ENCODE measurements at places on chromosomes 5 and 9. TPM values are rescaled to one million over a fixed set of nuclear protein-coding genes. Genes with fewer than 3 reads are reported as not detected.

MZB1 gene
- polyA plus RNA-seq, result 1.0 TPM

SH2D3C gene
- 12.1 TPM for polyA plus RNA-seq

CMYA5 gene
- 17.0 TPM for polyA plus RNA-seq

MARCHF3 gene
- 6.8 TPM for polyA plus RNA-seq

RBM27 gene
- polyA plus RNA-seq, result 30.6 TPM

RALGDS gene
- polyA plus RNA-seq, result 32.5 TPM

DNA sequence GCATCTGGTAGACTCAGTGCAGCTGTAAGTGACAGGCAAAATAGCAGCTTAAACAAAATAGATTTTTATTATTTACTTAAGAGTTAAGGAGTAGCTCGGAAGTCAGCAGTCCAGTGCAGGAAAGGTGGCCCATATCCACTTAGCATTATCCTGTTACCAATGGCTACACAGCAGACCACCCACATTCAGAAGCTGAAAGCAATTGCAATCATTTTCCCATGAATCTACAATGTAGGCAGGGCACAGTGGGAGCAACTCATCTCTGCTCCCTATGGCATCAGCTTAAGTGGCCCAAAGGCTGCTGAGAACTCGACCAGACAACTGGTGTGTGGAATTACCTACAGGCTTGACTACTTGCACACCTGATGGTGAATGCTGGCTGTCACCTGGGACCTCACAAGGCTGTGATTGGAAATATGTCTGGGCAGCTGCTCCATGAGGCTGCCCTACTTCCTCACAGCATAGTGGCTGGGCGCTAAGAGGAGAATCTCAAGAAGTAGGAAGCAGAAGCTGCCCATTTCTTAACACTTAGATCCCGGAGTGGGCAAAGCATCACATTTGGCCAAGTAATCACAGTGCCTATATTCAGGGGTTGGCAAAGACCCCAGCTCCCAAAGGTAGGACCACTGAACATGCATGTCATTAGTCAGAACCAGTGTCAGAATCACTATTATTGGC is 56.4 kb downstream of the SNX18 start:
- no peak for DNase-seq

- peak; percentile 33 for DNase-seq
Measured at GRCh38 chr9:27033815-27034403, 28.4 kb upstream of the LRRC19 start.

DNA sequence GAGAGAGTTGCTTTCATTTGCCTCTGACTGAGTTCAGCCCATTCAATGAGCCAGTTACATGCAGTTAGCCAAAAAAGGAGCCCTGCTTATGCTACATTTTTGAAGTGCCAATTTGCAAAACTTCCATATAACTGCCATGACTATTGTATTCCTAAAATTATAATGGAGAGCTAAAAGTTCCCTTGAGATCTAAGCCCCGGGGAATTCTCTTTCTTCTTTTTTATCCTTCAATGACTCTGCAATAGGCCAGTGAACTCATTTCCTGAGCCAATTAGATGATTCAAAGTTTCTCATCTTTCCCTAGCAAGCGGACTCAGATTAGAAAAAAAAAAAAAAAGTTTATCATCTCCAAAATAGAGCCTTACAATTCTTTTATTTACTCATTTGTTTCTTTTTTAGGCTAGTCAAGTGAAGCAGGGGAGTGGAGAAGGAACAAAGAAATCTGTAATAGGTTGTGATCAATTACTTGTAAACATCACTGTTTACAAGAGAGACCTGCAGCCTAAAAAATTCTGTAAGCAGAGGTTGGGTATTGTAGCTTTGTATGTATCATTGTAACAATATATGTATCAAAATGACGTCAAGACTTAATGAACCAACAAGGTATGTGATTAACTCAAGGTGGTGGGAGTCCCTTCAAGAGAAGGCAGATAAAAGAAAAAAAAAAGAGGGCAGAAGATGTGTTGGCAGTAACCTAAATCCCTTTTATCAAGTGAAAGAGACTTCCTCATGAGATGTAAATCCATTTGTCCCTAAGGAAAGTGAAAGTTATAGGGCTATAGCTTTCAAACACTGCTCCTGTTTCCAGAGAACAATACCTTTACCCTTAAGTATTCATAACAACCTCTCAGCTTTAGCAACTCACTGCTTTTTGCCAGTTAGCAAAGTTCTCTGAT is 48.7 kb upstream of the HOMER1 start:
- DNase-seq, result no peak

GRCh38 chr9:127392166-127392565 is 4.8 kb upstream of the SLC2A8 start:
- no peak for DNase-seq

GRCh38 chr5:163409384-163409783 is 28.0 kb upstream of the CCNG1 start:
- no peak for DNase-seq

- no peak for DNase-seq
Measured at GRCh38 chr5:137393196-137393993, 105.7 kb downstream of the SPOCK1 start.

GRCh38 chr5:125100951-125101350 is 354.5 kb upstream of the ZNF608 start:
- no peak for DNase-seq

- DNase-seq, result no peak
Measured at GRCh38 chr5:158995694-158996173, 104.0 kb downstream of the EBF1 start.

DNA sequence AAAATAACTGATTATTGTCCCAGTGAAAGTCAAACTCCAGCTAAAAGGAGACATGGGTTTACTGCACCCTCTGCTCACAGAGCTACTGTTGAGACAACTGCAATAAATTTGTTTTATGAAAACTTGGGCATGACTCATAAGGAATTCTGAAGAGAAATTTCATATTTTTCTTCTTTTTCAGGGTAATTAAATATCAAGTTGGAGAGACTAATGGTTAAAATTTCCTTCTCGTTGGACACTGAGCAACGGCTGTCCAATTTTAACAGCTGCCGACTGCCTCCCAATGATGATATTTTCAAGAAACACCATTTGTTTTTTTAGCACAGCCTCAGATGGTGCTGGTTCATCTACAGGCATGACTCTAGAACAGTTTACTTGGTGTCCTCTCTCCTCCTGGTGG is 259.2 kb upstream of the RGMB start:
- DNase-seq, result no peak

DNA sequence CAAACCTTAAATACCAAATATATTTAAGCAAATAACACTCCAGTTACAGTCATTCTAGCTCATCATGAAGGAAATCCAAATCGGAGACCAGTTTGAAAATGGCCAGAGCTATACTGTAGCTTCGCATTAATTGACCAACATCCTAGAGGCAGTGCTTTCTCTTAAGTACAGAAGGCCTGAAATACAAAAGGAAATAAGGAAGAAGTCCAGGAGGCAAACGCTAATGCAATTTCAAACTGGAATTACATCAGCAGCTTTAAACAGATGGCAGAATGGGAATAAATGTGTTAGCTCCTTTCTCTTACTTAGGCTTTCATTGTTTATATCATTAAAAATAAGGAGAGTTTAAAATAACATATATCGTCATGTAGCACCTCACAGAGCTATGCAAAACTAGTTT is 197.0 kb downstream of the SEC61B start:
- no peak for DNase-seq

GRCh38 chr5:176166427-176166826 is 71.8 kb upstream of the SIMC1 start:
- DNase-seq, result no peak

- DNase-seq, result no peak
Measured at GRCh38 chr5:132228241-132229035, 785 bp upstream of the P4HA2 start.

DNA sequence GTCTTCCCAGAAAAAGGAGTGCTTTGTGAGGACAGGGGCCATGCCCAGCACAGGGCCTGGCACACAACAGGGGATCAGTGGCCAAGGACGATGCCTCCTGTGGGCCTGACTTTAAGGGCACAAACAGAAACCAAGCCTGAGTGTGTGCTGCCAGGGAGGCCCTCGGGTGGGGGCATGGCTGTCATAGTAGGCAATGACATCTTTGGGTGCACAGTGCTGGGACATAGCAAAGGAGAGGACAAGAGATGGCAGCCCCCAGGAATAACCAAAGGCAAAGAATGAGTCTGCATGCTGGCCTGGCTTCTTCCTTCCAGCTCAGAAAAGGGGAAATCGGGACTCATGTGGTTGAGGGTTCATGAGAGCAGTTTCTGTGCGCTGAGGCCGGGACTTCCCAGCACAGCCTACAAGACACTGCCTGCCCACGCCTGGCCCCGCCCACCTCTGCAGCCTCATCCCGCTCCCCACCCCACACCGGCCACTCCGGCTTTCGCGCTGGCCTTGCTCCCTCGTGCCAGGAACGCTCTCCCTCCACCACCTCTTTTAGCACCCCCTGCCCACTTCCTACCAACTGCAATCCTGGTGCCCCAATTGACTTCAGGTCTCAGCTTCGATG is 13.8 kb upstream of the LHX2 start:
- DNase-seq, result no peak

GRCh38 chr9:72979405-72980100 is 26.7 kb upstream of the ALDH1A1 start:
- DNase-seq, result no peak

DNA sequence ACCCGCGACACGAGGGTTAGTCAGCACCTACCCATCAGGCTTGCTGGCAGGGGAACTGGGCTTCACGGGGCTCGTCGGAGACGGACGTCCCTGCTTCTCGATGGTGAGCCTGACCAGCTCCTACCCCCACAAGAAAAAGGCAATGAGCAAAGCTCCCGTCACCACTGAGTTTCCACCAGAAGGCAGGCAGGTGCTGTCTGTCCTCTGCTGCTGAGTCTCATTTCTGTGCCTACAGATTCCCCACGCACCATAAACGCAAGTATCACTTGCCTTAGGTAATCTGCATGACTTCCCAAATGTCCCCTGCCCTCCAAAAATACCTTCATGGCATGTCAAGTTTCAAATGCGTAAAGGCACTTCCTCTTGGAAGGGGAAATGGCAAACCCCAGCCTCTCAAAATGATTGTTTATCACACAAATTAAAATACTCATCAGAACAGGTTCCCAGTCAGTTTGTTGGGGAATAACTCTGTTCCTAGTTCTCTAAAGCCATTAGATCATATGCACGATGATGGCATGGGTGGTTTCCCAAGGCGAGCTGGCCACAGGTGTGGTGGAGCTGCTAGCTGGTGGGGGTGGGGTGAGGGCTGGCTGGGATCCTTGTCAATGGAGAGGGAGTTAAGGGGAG is 85.0 kb downstream of the PRRT1B start:
- no peak for DNase-seq

- no peak for DNase-seq
Measured at GRCh38 chr9:23245067-23245466, 581.0 kb downstream of the ELAVL2 start.

DNA sequence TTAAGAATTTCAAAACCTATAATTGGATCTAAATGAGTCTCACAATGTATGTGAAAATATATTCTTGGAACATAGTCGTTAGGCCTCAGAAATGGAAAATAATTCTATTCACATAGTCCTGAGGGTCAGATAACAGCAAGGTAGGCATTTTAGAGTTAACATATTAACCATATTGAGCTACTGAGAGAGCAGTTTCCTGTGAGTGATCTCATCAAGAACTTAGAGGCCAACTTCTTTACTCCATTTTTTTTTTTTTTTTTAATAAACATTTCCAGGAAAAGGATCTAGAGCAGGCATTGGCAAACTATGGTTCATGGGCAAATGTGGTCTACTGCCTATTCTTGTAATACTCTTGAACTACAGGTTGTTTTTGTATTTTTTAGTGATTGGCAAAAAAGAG is 26.6 kb downstream of the RAB24 start:
- no peak for DNase-seq

GRCh38 chr5:80688648-80689420 is 34.1 kb upstream of the DHFR start:
- no peak for DNase-seq

- no peak for DNase-seq
Measured at GRCh38 chr5:124527220-124527991, 219.0 kb downstream of the ZNF608 start.

DNA sequence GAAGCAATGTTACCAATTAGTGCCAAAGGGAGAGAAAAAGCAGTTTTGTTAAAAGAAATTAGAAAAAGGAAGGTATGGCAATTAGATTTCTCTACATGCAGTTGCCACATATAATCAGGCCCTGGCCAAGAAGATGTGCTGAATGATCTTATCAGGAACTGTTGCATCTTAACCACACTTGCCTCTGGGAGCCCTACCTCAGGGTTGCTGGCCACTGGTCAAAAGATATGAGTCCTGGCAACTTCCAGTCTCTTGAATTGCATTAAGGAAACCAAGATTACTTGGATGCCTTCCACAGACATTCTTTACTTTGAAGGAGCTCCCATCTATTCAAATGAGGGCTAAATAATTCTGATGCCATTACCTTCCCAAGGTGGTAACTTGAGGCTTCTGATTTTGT is 60.4 kb downstream of the TNC start:
- DNase-seq, result no peak
